ENCODE measurements at places on chromosomes 7 and 10.

DNA sequence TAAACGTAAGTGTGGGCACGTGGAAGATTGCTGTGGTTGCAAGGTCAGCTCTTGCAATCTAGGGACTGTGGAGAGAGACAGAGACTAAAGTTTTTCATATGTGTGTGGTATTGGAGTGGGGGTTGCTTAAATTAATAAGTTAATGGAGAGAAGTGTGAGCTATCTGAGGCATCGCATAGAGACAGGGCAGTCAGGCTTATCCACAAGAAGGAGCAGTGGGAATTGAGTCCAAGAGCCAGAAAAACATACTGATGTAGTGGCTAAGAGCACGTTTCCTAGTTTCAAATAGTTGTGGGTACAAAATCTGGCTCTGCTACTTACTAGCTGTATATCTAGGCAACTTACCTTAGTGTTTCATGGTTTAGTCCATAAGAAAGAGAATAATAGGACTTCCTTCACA is 65.8 kb downstream of the SORCS3 start:
- DNase-seq = no peak

- DNase-seq = no peak
These were observed 8.5 kb upstream of the AOAH start for GRCh38 chr7:36732806-36733205.

DNA sequence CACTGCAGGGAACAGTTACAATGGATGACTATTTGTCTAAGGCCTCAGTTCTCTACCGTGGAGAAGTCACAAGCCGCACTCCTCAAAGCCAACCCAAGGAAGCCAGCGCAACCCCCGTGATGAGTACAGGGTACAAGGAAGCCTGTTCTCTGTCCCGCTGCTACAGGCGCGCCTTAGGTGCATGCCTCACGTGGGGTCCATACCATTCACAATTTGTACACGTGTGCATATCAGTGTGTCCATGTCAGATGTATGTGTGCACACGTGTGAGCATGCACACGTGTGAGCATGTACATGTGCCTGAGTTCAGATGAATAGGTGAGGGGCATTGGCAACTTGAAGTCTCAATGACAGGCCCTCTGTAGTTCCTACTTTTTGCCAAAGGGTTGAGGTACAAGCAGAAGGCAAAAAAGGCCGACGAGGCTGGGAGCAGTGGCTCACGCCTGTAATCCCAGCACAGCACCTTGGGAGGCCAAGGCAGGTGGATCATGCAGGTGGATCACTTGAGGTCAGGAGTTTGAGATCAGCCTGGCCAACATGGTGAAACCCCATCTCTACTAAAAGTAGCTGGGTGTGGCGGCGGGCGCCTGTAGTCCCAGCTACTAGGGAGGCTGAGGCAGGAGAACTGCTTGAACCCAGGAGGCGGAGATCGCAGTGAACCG is 62.8 kb downstream of the CTBP2 start:
- DNase-seq = no peak

DNA sequence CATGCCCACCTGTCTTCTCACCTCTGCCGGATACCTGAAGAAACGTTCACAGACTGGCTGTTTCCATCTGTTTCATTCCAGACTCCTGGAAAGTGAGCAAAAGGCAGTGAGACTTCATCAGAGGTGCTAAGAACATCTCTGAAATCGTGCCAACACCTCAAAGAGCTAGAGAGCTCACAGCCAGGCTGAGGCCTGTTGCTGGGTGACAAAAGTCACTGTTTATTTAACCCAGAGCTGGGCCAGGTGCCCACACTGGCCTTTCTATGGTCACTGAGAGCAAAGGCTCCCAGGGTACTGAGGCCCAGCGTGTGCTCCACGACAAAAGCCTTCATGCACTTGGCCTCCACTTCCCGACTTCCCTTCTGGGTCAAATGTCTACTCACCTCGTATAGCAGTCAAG is 3.7 kb upstream of the NANOS1 start:
- DNase-seq = no peak

GRCh38 chr7:129798616-129799349 is 154.0 kb downstream of the UBE2H start:
- DNase-seq = no peak

DNA sequence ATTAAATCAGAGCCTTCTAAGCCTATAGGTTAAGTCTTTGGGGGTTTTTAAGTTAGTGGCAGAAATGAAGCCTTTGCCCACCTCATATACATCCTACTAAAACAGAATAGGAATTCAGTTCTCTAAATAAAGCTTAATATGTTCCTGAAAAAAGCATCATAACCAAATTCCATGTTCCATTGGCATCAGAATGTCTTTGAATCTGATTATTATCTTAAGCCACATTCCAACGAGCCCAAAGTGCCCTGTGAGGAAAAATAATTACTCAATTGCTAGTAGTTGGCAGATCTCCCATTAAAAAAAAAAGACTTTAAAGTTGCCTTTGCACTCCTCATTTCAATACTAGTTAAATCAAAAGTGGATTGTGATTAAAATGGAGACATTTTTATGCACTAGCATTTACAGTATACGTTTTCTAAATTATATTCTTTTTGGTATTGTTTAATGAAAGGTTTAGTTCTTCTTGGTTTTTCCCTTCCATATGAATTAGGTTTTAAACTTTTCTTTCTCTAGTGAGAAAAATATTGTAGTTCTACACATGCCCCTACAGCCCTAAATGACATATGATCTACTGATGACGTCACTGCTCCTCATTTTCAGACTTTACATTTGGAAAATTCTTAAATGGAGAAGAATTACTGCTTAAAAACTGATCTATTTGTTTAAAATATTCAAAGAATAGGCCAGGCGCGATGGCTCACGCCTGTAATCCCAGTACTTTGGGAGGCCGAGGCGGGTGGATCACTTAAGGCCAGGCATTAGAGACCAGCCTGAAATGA is 54.3 kb upstream of the CABCOCO1 start:
- no peak for DNase-seq

Measured in COLO829 (cell line).